ENCODE measurements at places on chromosomes 5 and 9. TPM values are rescaled to one million over a fixed set of nuclear protein-coding genes. Genes with fewer than 3 reads are reported as not detected.

CCDC183 gene
- 1.1 TPM for total RNA-seq

RASEF gene
- 6.2 TPM for total RNA-seq

PCDHGC3 gene
- total RNA-seq = 56.8 TPM

PCDHGB4 gene
- 10.3 TPM for total RNA-seq

Measured in suprapubic skin (tissue), 4 donors.